8988T (cell line): ENCODE measurements at places on chromosomes 16 and 17.

DNA sequence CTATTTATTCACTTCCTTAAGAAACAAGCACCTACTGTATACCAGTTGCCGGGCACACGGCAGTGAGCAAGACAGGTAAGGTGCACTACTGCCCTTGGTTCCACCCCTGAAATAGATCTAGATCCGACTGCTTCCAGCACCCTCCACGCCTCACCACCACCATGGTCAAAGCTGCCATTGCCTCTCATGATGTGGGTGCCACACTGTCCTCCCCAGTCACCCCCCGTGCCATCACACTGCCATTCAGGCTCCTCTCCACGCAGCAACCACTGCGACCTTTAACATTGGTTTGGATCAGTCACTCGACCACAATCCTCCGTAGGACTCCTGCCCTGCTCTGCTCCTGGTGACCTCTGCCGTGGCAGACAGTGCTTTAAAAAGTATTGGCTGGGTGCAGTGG is 226.8 kb downstream of the CPPED1 start:
- no peak for DNase-seq

- DNase-seq = no peak
Measured at GRCh38 chr16:17571499-17572093, 100.8 kb upstream of the XYLT1 start.

GRCh38 chr17:58364270-58364942 is 12.4 kb upstream of the SUPT4H1 start:
- no peak for DNase-seq

GRCh38 chr16:11147033-11147753 is 108.8 kb downstream of the SOCS1 start:
- DNase-seq = no peak

- no peak for DNase-seq
Measured at GRCh38 chr16:73878611-73879010, 418.0 kb upstream of the PSMD7 start.
